Daoy (cell line): ENCODE measurements at places on chromosomes 11 and 22.

GRCh38 chr22:39739338-39740027 is 154.1 kb downstream of the ENTHD1 start:
- no peak for DNase-seq

DNA sequence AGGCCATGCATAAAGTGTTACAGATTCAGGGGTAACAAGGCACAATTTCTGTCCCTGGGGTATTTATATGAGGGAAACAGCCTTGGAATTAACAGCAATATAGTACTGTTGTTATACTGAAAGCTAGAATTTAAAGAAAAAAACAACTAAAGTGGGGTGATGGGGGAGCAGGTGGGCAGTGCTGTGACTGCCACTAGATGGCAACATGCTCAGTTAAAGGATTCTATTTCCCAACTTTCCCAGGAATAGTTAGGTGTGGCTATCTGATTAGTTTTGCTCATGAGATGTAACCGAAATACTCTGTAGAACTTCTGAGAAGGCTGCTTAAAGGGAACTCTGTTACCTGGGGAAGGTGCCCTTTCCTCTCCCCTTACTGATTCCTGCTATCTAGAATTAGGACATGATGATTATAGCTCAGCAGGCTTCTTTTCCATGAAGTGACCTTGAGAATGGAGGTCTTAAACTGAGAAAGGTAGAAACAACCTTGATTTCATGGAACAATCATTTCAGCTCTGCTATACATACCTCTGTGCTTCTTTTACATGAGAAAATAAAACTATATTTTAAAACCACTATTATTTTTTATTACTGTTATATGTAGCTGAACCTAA is 102.6 kb downstream of the RELT start:
- peak; percentile 35 for DNase-seq

DNA sequence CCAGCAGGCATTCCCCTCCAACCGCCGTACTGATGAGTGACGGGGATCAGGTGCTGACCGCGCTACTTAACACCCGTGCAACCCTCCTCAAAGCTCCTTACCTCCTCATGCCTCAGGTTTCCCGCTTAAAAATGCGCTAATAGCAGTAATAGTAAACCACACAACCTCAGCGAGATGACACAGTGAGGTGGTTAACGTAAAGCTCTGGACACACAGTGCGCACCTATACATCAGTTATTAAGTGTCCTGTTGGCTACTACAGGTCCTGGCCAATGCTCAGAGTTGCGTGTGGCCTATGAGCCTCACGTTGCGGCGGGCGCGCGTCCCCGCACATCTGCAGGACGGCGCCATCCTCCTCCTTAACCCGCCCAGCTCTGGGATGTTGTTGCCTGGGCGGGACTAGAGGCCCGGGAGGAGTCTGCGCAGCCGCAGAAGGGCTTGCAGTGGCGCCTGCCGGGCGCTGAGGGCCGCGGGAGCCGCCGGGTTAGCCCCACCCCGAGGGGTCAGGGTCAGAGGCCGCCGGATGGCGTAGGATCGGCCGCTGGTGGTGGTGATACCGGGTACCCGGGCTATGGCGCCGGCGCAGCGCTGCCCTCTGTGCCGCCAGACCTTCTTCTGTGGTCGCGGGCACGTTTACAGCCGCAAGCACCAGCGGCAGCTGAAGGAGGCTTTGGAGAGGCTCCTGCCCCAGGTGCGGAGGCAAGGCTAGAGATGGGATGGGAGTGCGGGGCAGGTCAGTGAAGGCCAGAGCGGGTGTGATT is at the start of gene CENATAC:
CENATAC (plus strand) TSS at position 512 of the 761 bp plus-strand sequence; CDS start at position 572, 60 bp downstream.
- DNase-seq: peak; percentile 88

GRCh38 chr22:28068826-28069225 is 149.8 kb upstream of the PITPNB start:
- no peak for DNase-seq

DNA sequence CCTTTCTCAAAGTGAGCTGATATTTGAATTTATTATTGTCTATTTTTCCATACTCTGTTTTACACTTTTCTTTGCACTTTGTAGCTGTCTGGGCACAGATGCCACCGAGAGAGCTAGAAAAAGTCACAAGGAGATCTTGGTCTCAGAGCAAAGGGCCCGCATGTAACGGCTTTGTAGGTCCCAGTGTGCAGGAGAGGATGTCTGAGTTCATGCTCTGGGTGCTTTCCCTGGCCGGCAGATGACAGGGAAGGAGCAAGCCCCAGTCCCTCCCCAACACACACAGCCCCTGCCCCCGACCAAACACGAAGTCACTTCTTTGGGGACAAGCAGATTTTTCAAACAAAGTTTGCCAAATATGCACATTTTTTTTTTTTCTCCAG is 55.8 kb downstream of the SMIM38 start:
- no peak for DNase-seq

- no peak for DNase-seq
These were observed 1192.6 kb downstream of the BRD1 start for GRCh38 chr22:48635031-48635430.

DNA sequence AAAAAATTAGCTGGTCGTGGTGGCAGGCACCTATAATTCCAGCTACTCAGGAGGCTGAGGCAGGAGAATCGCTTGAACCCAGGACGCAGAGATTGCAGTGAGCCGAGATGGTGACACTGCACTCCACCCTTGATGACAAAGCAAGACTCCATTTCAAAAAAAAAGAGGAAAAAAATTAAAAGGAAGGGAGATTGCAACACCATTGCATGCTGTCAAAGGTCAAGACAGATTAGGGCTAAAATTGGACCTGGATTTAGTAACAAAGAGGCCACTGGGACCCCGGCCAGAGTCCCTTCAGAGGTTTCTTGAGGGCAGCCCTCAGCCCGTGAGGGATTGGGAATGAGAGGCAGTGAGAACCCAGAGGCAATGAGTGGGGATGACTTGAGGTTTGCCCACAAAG is 8.2 kb upstream of the MAFF start:
- no peak for DNase-seq

- no peak for DNase-seq
These were observed 330 bp downstream of the SLC5A1 start for GRCh38 chr22:32043391-32043790.

GRCh38 chr11:44328138-44328660 is 18.3 kb upstream of the ALX4 start:
- no peak for DNase-seq

DNA sequence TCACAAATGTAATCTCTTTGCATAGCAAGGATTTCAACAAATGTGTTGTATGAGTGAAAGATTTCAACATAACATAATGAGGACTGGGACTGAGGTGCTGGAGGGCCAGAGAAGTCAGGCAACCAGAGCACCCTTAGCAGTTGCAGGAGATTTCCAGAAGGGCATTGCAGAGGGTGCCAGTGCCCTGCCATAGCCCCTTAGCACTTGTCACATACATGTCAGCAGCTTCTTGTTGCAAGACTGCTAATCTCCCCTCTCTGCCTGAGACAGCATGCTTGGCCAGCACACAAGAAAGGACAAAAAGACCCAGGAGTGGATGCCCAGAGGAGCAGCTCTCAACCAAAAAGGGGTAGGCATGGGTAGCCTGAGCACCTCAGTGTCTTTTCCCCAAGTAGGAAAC is 43.2 kb downstream of the BBOX1 start:
- no peak for DNase-seq

DNA sequence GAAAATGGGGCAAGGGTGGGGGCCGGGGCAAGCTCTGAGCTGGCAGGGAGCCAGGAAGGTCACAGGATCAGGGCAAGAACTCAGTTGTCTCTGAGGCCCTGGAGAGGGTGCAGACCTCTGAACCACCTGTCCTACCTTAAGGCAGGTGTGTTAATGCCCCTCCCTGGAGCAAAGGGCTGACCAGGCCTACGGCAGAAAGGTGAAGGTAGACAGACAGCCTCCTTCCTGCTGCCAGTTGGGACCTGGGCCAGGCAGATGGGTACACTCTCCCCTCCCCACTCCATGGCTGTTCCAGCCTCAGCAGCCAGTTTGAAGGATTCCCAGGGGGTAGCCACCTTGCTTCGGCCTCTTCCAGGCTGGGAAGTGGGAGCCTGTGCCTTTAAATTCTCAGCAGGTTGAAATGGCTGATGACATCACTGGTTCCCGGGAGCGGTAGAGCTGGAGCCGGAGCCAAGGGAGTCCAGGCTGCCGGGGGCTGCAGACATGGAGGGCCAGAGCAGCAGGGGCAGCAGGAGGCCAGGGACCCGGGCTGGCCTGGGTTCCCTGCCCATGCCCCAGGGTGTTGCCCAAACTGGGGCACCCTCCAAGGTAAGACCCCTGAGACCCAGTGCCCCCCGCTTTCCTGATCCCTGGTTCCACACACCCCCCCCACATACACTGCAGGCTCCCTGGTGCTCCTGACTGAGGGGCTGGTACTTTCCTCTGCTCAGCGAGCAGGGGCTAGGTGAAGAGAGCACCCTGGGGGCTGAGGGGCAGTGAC is at the start of gene INPP5J:
INPP5J (plus strand) TSS at position 435 of the 760 bp plus-strand sequence; CDS start at position 484, 49 bp downstream.
- DNase-seq: peak; percentile 50

DNA sequence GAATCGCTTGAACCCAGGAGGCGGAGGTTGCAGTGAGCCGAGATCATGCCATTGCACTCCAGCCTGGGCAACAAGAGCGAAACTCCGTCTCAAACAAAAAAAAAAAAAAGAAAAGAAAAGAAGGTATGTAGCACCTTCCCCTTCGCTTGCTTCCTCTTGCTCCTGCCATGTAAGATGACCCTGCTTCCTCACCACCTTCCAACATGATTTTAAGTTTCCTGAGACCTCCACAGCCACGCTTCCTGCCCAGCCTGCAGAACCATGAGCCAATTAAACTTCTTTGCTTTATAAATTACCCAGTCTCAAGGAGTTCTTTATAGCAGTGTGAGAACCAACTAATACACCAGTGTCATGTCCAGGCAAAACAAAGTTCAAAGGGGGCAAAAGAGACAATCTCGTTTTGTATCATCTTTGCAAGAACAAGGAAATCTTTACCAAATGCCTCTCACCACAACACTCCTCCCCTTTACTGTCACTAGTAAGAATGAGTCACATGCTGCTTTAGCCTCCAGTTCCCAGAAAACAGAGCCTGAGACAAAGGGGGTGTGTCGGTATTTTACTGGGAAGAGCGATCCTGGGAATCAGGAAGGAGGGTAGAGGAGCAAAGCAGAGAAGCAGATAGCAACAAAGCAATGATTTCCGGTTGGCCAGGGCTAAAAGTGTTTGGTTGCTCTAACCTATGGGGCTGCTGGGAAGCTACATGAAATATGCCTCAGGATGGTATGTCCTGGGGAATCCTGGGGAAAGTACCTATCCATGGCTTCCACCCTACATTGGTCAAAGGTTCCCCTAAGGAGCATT is 10.5 kb upstream of the MCHR1 start:
- DNase-seq: peak; percentile 19

DNA sequence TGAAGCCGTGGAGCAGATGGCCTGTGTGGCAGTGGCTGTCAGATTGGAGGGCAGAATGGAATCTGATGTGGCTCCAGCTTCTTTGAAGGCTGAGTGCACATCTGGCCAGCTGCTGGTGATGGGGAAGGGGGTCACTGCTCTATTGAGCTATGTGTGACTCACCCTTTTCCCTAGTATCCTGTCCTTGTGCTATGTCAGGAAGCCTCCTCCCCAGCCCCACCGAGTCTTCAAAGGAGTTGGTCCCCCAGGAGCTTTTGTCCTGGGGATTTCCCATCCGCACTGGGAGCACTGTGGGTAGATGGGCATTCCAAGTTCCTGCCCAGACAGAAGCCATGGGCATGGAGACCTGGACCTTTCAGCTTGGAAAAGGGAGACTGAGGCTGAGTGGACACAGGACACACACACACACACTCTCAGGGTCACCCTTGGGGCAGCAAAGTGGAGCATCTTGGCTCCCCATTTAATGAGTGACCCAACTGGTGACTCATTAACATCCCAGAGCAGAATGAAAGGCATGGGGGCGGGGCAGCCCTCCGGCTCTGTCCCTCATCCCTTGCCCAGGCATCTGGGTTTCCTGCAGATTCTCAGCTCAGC is 3.3 kb downstream of the SERPINH1 start:
- peak; percentile 78 for DNase-seq
